ENCODE measurements at places on chromosomes 4 and X. TPM values are rescaled to one million over a fixed set of nuclear protein-coding genes. Genes with fewer than 3 reads are reported as not detected.

GRCh38 chr4:36128689-36129088 is 115.6 kb downstream of the ARAP2 start:
- no peak for DNase-seq

GRCh38 chr4:16705341-16705740 is 193.1 kb downstream of the LDB2 start:
- no peak for DNase-seq

DNA sequence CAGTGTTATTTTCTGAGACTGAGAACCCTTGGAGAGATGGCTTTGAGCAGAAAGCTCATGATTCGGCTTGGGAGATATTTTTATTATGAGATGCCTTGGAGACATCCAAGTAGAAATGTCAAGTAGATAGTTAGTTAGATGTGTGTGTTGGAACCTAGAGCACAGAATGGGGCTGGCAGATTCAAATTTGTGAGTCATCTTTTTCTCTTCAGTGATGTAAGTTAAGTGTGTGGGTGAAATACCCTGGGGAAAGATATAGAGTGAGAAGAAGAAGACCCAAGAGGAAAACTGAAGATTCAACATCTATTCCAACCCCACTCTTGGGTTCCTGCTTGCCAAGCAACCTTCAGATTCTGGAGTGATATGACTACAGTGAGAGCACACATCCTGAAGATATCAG is 580.8 kb upstream of the AMOT start:
- DNase-seq, result no peak

GRCh38 chr4:11338956-11339782 is 89.5 kb downstream of the HS3ST1 start:
- DNase-seq, result no peak

- no peak for DNase-seq
These were observed 45.6 kb upstream of the CHRNA9 start for GRCh38 chr4:40289366-40290188.

GRCh38 chr4:113384600-113384999 is 335.1 kb downstream of the ANK2 start:
- no peak for DNase-seq

Gene UGT2B10
- not detected for total RNA-seq

DNA sequence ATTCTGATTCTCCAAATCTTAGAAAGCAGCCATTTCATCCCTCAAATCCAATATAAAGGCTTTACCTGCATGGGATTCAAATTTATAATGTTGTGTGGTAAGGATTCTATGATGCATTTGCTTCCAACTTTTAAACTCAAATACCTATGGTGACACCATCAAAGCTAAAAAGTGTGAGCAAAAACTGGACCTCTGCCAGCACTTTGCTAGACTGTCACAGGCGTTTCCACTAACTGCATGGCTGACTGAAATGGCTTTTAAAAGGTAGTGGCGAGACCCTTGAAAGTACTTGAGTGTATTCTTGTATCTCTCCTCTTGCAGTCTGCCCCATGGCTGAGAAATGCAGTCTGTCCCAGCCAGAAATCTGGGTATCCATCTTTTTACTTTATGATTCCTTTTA is 169.4 kb downstream of the AMELX start:
- no peak for DNase-seq

DNA sequence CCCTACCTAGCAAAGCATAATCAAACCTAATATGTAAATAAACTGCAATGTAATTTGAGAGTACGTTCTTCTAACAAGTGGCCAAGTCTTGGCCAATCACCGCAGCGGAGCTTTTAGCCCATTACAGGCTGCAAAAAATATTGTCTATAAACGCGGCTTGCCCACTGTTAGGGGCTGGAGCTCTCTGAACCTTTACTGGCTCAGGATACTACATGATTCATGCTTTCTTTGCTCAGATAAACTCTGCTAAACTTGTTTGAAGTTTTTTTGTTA is 990 bp upstream of the HADH start:
- DNase-seq, result no peak

DNA sequence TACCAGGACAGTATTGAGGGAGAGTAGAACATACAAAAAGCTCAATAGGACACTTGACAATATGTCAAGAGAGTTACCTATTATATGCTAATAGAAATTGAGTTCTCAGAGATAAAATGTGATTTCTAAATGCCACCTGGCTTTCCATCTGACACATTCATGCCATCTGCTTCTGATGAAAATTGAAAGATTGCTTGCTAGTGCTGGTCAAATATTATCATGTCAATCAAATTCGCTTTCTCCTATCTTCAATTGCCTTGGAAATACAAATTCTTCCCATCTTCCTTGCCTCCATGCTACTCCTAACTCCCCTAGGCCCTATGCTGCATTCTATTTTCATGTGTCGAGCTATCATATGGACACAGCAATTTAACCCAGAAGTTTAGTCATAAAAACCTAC is 1076.9 kb downstream of the ARAP2 start:
- DNase-seq, result no peak

DNA sequence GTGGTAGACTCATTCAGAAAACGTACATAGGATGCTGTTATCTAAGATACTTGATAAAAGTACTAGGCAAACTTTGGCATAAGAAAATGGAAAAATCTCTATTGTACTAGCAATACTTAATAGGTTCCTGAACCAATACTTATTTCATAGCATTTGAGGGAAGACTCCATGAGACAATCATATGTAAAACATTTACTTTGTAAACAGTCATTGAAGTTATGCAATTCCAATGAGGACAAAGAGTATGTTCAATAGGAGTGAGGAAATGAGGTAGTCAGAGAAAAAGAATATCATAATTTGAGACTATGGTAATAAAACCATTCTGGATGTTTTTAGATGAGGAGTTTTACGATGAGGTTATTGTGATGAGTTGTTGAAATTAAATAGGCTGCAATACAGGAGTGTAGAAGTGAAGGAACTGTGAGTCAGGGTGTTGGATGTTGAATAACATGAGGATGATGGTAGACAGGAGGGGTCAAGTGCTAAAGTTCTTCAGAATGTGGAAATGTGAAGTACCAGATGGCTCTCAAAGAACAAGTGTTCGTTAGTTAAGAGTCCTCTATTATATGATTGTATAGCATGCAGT is 397.9 kb downstream of the PPP3CA start:
- DNase-seq, result no peak

- DNase-seq, result no peak
These were observed 18.7 kb downstream of the APOO start for GRCh38 chrX:23888887-23889501.

DNA sequence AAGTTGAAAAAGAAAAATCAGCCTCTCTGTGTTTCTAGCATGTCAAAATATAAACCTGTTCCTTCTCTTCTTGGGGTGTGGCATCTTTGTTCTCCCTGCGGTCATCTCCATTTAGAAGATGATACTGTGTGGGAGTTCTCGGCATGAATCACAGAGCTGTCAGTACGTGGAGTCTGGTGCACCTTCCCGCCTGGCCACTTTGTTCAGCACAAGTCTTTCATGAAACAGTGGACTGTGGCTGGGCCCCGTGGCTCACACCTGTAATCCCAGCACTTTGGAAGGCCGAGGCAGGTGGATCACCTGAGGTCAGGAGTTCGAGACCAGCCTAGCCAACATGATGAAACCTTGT is 166.5 kb downstream of the MAML3 start:
- DNase-seq, result no peak

GRCh38 chr4:161604516-161605300 is 559.1 kb downstream of the FSTL5 start:
- no peak for DNase-seq

DNA sequence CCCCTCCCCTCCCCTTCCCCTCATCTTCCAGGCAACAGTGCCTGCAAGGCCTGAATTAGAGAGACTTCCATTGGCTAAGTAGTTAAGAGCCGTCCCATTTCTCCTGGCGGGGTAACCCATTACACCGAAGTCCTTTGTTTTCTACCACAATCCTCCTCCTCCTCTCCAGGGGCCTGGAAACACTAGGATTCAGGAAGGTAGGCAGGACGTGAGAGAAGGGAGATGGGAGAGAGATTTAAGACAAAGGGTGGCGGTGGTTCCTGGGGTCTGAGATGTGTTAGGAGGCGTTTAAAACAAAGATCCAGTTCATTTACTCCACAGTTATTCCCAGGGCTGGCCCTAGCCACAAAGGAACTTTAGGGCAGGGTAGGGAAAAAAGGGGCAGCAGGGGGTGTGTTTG is 28.0 kb downstream of the NYX start:
- no peak for DNase-seq

Gene ASB12
- total RNA-seq, result not detected

DNA sequence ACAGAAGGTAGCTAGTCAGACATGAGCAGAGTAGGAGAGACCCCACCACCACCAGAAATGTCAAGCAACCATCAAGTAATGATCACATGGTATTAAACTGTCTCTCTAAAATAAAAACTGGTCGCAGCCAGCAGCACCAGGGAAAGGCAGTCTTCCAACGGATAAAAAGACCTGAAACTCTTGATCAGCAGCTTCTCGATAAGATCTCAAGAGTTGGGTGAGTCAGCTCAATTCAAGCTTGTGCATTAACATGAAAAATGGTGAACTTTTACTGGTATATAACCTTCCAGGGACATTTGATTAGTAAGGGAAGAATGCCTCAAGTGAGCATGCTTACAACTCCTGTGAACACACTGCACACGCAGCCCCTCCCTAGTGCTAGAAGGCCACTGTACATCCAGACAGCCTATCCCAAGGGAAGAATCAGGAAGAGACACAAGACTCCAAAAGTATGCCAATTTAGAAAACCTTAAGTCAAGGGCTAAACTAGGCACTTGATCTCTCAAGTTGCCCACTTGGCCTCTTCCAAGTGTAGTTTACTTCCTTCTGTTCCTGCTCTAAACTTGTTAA is 270.0 kb upstream of the GNPDA2 start:
- DNase-seq, result no peak

DNA sequence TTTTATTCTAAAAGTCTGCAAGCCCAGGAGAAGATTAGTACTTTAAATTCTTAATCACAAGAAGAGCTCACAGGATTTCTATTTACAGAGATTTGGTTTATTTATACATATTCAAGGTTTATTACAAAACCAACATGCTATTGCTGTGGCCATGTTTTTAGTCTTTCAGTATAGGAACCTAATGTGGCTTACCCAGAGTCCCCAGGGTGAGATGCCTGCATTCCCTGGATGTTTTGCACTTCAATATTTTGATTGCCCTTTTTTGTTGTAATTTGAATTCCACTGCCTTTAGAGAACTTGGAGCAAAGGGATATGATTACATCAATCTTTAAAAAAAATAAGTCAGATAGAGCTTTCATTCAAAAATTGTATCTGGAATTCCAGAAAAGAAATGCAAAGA is 146.0 kb upstream of the FRMPD4 start:
- no peak for DNase-seq

DNA sequence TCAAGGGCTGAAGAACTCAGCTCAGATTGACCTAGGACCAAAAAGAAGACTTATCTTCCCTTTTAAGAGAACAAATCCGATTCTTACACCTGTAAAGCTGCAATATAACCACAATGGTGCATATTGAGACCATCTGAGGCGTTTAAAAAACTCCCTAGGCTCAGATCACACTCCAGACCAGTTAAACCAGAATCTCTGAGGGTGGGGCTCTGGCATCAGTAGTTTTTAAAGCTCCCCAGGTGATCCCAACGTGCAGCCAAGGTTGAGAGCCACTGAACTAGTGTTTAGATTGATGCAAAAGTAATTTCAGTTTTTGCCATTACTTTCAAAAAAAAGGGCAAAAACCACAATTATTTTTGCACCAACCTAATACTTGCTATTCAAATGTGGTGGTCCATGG is 73.9 kb upstream of the GPM6B start:
- DNase-seq, result no peak

- no peak for DNase-seq
These were observed 10.3 kb downstream of the FHDC1 start for GRCh38 chr4:152946446-152946845.

DNA sequence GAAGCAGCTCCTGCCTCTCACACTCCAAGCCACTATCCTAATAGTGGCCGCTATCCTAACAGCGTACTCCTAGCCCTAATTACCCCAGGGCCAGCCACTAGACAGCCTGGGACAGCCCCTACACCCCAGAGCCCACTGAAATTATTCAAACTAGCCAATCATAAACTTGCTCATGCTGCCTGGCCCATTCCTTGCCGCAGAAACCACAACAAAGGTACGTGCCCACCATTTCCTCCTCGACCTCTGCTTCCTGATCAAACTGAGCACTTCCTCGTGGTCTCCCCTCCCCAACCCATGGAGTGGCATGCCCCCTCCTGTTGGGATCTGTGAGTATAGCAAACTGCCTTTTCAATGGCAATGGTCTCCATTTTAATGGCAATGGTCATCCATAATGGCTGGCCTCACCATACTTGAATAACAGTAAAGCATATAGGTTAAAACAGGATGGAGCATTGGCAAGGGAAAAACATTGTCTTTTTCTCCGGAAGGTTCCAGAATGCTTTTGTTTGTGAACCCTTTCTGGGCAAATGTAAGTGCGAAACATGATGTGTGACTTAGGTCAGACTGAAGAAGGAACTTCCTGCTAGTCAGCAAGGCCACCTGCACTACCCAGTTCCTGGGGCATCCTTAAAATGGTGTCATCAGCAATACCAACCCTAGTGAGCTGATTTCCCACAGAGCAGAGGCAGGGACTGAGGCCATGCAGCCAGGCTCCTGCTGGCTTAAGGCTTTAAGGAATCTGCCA is 107.1 kb upstream of the ATP6AP2 start:
- DNase-seq, result no peak

GRCh38 chr4:5033281-5033841 is 14.1 kb upstream of the CYTL1 start:
- no peak for DNase-seq

GRCh38 chrX:48471504-48471903 is 1.4 kb upstream of the SLC38A5 start:
- no peak for DNase-seq

- no peak for DNase-seq
These were observed 329.0 kb downstream of the STIM2 start for GRCh38 chr4:27189683-27190082.

- no peak for DNase-seq
These were observed 71.3 kb upstream of the FBXW7 start for GRCh38 chr4:152607178-152607577.

GRCh38 chrX:70478526-70479245 is 34.1 kb downstream of the DLG3 start:
- DNase-seq, result no peak

- DNase-seq, result no peak
These were observed 519 bp downstream of the SLC25A4 start for GRCh38 chr4:185143601-185143969.

Gene SYP
- 0.29 TPM for total RNA-seq

GRCh38 chrX:49037883-49038475 is 5.2 kb downstream of the TFE3 start:
- DNase-seq, result no peak

All from epithelial cell of proximal tubule (primary cell).